ENCODE measurements at places on chromosomes 2 and 18.

DNA sequence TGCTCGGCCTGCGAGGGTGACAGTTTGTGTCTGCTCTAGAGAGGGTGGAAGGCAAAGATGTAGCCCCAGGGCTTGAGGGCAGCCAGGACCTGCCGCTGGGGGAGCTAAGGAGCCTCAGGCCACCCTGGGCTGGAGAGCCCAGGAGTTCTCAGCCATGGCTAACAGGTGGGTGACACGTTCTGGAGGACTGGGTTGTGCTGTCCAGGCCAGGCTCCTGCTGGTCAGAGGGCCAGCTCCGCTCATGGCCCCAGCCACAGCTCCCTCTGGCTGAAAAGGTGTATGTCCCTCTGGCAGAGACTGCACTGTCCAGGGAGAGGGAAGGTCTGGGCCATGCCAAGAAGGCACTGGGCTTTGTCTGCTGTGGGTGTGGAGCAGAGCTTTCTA lies 19.2 kb downstream of the TMEM185B start:
- DNase-seq: no peak

GRCh38 chr18:79366177-79367094 lies 29.3 kb upstream of the NFATC1 start:
- peak; percentile 93 for DNase-seq

GRCh38 chr2:51297488-51297887 lies 265.6 kb upstream of the NRXN1 start:
- no peak for DNase-seq

- DNase-seq: no peak
Measured at GRCh38 chr2:177433402-177433801, 40.8 kb downstream of the AGPS start.

DNA sequence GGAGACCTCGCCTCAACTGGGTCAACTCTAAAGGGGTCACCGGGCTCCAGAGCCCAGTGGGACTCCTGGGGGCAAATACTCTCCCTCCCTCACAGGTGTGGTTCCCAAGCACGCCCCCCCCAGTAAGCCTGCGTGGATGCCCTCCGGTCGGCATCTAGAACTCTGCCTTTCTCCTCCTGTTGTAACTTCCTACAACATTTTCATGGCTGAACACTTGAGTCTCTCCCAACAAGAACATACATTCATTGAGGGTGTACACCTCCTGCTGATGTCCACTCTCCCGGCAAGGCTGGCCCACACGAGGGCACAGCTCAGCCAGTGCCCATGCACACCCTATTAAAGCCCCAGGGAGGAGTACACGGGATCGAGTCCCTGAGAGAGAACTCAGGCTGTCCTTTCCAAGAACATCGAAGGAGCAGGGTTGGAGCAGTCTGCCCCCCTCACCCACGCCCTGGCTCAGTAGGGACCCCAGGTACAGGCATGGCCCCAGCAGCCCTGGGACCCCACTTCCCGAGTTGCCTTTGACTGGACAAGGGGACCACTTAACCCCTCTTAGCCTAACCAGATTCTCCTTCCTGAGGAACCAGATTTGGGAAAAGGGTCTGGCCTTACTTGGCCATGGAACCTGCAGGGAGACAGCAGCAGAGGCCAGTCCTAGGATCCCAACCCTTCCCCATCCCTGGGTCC lies 37.4 kb downstream of the FAM178B start:
- no peak for DNase-seq

DNA sequence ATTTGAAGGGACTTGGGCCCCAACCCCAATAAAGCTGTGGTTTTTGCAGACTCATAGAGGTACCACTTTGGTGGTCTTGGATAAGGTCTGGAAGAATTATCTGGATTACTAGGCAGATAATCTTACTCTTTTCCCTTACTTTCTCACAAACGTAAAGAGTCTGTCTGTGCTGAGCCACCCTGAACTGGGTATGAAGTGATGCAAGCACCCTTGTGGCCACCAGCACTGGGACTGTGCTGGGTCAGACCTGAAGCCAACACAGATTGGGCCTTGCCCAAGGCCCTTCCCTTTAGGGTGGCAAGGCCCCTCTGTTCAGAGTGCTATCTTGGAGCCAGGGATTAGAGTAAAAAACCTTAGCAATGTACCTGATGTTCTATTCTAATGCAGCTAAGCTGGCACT lies 827.0 kb upstream of the RAB6C start:
- no peak for DNase-seq

GRCh38 chr18:67513280-67513679 lies 3.2 kb downstream of the DSEL start:
- DNase-seq: no peak

GRCh38 chr2:162113776-162114168 lies 38.3 kb downstream of the GCG start:
- peak; percentile 91 for DNase-seq
